Tibial nerve (tissue), 4 donors: ENCODE measurements at places on chromosomes 11 and 22.
A peak's percentile ranks its signal among the peaks of the same experiment; 100 is the strongest.

GRCh38 chr11:8366316-8366715 is 102.6 kb upstream of the LMO1 start:
- no peak for DNase-seq

DNA sequence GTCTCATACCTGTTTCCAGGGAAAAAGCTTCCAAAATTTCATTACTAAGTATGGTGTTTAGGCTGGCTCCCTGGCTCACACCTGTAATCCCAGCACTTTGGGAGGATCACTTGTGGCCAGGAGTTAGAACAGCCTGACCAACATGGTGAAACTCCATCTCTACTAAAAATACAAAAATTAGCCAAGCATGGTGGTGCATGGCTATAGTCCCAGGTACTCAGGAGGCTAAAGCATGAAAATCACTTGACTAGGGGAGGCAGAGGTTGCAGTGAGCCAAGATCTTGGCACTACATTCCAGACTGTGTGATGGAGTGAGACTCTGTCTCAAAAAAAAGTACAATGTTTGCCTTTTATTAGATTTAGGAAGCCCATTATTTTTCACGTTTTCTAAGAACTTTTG is 331.5 kb upstream of the CCDC90B start:
- DNase-seq: no peak

GRCh38 chr11:35893796-35894475 is 49.9 kb upstream of the LDLRAD3 start:
- DNase-seq: peak; percentile 14

DNA sequence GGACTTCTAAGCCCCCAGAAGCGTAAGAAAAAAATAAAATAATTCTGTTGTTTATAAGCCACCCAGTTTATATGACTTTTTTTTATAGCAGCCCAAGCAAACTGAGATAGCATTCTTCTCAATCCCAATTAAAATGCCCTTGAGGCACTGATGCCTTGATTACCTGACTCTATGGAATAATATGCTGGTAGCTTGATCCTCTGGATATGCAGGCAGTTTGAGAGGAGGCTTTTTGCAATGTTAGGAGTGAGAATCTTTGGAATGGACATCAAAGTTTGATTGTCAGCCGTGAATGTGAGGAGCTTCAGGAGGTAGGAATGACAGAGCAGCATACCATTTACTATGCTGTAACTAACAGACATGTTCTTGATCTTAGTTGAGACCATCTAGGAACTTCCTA is 275.6 kb downstream of the AASDHPPT start:
- no peak for DNase-seq
